ENCODE measurements at places on chromosomes 4 and X.

GRCh38 chrX:115624916-115625315 is 63.9 kb downstream of the PLS3 start:
- no peak for DNase-seq

- no peak for DNase-seq
Measured at GRCh38 chr4:110224142-110224541, 25.7 kb upstream of the ELOVL6 start.

DNA sequence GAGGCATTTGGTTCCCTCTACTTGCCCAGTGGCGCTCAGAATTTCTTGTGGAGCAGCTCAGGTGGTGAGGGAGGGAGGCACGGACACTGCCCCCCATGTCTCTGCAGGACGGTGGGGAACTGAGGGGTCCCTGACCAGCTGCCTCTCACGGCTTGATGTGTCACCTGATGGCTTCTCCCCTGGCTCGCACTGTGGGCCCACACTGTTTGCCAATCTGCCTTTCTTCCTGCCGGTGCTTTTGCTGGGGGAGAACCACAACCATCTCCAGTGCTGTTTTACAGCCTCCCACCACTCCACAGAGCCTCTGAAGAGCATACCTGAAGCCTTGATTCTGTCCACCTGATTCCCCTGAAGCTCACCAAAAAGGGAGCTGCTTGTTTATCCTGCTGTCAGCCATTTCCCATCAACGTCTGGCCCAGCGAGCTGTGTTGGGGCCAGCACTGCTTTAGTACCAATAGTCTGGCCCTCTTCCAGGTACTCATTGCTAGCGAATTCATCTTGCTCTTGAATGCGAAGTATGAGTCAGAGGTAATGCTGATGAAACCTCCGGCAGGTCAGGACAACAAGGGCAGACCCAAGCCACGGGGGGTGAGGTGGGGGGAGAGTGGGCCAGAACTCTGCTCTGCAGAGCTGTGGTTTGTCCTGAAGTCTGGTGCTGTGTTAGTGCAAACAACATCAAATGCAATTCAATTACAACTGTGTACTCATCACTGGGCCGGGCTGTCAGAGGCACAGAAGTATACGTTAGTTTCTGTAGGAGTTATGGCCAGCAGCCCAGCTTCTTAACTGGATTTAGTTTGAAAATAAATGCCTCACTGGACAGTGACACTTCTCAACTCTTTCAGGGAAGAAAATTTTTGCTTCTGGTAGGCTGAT is 208.3 kb upstream of the JADE1 start:
- no peak for DNase-seq

DNA sequence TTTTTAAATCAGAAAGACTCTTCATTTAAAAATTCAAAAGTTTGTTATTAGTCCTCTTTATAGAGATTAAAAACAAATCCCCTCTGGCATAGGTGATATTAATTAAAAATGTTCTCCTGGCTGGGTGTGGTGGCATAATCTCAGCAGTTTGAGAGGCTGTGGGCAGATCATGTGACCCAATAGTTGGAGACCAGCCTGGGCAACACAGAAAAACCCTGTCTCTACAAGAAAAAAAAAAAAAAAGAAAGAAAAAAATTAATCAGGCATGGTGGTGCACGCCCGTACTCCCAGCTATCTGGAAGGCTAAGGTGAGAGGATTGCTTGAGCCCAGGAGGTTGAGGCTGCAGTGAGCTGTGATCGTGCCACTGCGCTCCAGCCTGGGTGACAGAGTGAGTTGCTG is 38.9 kb downstream of the RASGEF1B start:
- DNase-seq = no peak

DNA sequence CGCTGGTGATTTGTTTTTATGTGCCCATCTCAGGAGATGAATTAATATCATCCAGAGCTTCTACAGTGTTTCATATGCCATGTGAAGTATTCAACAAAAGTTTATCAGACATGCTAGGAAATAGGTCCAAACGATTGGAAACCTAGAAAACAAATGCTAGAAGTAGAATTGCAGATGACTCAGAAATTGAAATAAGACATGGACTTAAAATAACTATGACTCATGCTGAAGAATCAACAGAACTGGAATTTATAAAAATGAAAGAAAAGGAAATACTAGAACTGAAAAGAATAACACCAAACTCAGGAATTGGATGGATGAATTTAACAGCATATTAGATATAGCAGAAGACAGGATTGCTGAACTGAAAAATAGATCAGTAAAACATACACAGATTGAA is 172.7 kb upstream of the GIMD1 start:
- no peak for DNase-seq

All from stimulated activated CD8-positive, alpha-beta memory T cell treated with anti-CD3 and anti-CD28 coated beads, Interleukin-4, amount 100 ng/mL, for 1 hour (primary cell).